ENCODE measurements at places on chromosomes 6 and 20.

DNA sequence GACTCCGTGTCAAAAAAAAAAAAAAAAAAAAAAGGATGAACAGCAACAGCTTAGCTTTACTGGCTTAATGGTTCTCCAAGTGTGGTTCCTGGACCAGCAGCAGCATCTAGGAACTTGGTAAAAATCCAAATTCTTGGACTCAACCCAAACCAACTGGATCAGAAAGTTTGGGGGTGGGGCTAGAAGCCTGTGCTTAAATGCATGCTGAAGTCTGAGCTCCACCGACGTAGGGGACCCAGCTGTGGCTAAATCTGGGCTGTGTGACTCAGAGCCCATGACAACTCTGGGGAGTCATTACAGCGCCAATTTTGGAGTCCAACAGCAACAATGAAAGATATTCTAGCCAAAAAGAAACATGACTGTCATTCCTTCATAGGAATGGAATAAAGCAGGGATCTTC, 13.6 kb upstream of the CHD6 start:
- DNase-seq = no peak

GRCh38 chr6:25176466-25176865, 102.7 kb upstream of the CARMIL1 start:
- DNase-seq = no peak

GRCh38 chr6:6612308-6612707, 23.8 kb downstream of the LY86 start:
- no peak for DNase-seq

DNA sequence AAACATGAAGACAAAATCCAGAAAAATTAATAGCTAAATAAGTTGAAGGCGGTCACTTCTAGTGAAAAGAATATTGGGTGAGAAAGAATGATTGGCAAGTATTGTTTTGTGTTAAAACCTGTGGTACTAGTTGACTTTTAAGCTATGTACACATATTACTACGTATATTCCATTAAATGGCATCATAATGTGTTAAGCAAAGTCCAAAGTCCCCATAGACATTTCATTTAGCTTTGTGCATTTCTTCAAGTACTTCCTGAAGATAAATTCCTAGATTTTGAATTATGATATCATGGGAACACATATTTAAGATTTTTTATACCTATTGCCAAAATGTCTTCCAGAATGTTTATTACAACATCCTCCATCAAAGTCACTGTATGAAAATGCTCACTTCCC, 272.7 kb upstream of the IRAK1BP1 start:
- DNase-seq = peak; percentile 52

DNA sequence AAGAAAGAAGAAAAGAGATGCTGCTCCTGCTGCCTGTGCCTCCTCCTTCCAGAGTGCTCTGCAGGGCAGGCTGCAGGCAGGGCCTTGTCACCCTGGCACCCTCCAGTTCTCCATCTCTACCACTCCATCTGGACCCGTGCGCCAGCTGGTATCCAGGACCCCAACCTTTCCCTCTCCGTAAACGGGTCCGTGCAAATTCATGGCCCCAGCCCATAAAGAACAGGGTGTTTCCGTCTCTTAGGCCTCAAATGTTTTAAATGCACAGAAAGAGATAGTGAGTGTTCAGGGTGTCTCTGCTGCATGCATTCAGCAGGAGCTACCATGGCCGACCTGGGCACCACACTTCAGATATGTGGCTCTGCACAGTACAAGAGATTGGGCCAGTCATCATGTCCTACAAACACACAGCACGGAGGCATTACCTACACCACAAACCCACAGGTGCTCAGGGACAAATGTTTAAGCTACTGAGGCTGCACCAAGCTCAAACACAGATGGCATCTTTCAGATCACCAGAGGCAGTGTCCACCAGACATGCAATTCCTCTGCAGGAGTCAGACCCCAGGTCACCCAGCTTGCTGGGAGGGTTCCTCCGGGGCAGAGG, 258.1 kb downstream of the DLL1 start:
- no peak for DNase-seq

GRCh38 chr6:115592025-115592424, 468.7 kb downstream of the FRK start:
- no peak for DNase-seq

GRCh38 chr6:30979141-30979540, 4.4 kb upstream of the MUC21 start:
- no peak for DNase-seq

DNA sequence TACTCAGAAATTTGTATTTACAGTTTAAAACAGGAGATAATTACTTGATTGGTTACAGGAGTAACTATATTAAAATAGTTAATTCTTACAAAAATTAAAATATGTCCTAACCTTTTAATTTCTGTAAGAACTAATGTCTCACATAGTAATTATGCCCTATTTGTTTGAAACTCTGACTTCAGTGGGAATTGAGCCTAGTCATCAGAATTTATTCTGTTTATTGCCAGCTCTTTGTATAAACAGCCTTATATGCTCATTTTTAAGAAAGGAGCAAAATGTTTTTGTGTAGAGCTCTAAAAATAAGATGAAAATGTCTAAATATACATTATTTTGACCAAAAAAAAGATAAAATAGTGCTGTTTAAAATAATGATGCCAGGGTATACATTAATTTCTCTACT, 21.5 kb downstream of the TRMT11 start:
- no peak for DNase-seq

DNA sequence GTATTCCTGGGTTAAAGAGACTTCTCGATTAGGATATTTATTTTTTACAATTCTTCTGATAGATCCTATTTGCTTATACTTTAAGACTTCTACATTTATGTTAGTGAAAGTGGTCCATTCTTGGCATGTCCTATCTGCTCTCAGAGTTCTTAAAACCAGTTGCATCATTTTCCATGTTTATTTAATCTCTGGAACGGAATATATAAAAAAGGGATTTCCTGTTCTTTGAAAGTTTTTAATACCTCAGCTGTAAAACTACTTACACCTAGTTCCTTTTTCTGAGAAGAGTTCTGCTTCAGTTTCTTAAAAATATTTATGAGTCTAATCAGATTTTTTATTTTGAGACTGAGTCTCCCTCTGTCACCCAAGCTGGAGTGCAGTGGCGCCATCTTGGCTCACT, 18.0 kb upstream of the MYL9 start:
- DNase-seq = no peak

- no peak for DNase-seq
Measured at GRCh38 chr6:130908188-130908587, 81.0 kb downstream of the SMLR1 start.

DNA sequence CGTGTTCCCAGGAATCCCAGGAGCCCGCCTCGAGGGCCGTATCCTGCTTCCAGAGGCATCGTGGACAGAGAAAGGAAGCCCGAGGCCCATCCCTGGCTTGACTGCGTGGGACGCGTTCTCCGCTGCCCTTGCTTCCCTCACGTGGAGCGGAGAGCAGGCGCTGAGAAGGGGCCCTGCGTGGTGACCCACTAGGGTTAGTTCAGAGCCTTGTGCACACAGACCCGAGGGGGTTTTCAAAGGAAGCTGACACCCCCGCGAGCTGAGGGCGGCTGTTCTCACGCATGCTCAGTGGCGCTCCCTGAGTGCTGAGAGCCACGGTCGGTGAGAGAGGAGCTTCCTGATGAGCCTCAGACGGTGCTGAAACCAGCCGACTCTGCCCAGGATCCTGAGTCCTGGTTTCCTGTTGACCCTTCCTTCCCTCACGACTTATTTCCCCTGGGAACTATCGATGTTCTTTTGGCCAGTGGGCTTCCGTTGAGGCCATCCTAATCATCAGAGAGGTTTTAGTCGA, 28.9 kb upstream of the CCR6 start:
- no peak for DNase-seq

GRCh38 chr20:10115021-10115420, 80.2 kb downstream of the ANKEF1 start:
- no peak for DNase-seq

GRCh38 chr20:53493311-53493857, 100.3 kb downstream of the ZNF217 start:
- no peak for DNase-seq

- DNase-seq = no peak
Measured at GRCh38 chr20:59453759-59454560, 150.4 kb upstream of the PHACTR3 start.

DNA sequence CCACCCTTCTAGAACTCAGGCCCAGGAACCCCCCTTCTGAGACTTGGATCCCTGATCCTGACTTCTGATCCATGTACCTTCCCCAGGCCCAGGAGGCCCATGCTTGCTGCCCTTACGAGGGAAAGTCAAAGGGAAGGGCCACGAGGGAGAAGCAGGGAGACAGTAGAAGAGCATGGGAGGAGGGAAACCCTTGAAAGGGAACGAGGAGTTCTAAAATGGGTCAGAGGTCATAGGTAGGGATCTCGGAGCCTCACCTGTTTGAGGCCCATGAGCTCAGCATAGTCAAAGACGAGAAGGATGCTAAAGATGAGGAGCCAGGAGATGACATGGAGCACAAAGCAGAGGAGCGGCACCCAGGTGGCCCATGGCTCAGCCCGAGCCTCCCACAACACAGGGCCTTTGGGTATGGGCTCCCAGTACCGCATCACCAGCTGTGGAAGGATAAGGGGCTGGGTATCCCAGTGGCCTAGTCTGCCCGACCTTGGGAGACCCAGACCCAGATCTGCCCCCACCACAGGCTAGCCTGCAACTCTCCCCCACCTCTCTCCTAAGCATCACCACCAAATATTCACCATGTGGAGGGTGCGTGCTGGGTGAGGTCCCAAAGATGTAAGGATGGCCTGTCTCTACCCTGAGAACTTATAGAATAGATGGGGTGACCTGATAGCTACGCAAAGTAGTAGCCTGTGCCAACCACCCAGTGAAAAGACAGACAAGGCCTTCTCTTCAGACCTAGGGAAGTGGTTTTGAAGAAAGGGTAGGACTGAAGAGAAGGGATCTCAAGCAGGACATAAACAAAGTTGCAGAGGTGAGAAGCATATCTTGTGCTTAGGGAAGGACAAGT, 1.5 kb downstream of the NRM start:
- no peak for DNase-seq

DNA sequence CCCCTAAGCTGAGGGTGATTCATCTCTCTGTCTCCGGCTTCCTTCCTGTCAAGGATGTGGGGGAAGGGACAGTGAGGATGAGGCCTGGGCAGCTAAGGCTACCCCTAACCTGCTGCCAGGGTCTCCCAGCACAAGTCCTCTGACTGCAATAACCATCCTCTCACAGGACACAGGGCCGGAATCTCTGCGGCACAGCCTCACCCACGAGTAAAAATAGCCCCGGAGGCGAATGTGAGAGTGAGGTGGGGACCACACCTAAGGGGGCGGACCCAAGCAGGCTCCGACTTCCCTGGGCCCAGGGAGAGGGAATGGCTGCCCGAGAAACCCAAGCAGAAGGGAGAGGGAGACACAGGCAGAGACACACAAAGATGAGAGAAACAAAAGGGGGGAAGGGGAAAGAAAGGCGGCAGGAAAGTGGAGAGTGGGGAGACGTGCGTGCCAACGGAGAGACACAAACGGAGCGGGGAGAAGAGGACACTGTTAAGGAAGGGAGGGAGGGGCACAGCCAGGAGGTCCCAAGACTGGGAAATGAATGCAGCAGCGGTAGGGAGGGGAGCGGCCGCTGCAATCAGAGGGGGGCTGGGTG, 1.4 kb downstream of the CLIC1 start:
- peak; percentile 53 for DNase-seq

- no peak for DNase-seq
Measured at GRCh38 chr6:6736791-6737654, 148.5 kb downstream of the LY86 start.

DNA sequence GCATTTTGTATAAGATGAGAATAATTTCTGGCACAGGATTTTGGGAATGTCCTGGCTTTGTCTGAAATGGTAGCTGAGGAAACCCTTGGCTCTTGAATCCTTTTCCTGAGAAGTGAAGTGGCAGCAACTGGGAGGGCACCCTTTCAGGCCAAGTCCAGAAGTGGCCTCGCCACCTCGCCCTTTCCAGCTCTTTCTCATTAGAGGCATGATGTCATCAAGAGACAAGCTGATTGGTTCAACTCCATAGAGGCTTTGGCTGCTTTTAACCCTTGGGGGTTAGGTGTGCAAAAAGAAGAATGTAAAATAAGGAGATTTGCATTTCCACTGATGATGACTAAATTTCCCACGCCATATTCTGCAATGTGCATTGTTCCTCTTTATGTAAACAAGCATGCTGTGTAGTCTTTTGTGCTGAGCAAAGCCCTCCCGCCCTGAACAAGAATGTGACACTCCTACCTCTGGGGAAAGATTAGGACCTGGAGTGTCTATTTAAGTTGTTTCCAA, 116.5 kb downstream of the TCP11 start:
- DNase-seq = peak; percentile 28

DNA sequence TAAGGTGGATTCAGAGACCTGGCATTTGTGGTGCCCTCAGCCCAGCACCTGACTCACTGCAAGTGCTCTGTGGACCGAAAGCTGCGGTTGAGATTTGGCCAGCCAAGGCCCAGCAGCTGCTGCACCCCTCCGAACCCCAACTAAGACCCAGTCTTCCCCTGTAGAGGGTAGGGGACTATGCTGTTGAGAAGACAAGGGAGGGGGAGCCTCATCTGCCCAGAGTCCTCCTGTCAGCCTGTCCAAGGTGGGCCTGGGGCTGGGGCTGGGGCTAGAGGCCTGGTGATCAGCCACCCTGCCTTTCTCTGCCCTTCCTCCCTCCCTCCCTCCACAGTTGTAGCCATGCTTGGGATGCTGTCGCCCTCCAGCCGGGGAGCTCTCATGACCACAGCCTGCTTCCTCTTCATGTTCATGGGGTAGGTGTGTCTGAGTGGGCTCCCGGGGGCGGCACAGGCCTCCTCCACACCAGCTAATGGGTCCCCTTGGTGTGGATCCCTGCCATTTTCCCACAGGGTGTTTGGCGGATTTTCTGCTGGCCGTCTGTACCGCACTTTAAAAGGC, 40.9 kb downstream of the TM9SF4 start:
- no peak for DNase-seq

GRCh38 chr20:49687595-49688567, 25.8 kb downstream of the B4GALT5 start:
- no peak for DNase-seq

DNA sequence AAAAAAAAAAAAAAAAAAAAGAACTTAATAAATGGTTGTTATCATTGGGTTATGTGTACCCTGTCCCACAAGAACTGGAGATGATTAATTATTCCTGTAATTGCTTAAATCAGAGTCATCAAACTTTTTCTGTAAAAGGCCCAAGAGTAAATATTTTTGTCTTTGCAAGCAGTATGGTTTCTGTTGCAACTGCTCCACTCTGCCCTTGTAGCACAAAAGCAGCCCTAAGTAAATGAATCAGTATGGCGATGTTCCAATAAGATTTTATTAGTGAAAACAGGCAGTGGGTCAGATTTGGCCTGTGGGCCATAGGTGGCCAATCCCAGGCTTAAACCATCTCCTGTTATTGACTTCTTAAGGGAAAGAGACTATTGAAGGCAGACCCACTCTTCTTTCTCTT, 252.7 kb downstream of the TSHZ2 start:
- DNase-seq = no peak

DNA sequence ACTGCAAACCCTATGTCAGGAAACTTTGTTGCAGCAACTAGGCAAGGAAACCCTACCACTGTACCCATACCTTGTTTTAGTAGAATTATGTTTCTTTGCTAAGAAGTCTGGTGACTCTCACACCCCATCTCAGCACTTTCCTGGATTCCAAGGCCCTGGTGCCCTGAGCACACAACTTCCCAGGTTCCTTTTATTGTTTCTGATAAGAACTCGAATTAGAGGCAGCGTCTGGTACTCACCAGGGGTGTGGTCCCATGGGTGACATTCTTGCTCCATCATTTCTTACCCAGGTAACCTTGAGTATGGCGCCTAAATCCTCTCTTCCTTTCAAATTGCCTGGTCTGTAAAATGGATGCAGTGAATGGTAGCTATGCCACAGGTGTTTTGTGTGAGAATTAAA, 34.1 kb downstream of the MYB start:
- no peak for DNase-seq

GRCh38 chr20:38769376-38770295, 21.4 kb downstream of the ACTR5 start:
- no peak for DNase-seq

GRCh38 chr20:14062786-14063185, 67.5 kb downstream of the MACROD2 start:
- DNase-seq = no peak

All from A549 (cell line).